ENCODE measurements at places on chromosomes 5 and 9.

DNA sequence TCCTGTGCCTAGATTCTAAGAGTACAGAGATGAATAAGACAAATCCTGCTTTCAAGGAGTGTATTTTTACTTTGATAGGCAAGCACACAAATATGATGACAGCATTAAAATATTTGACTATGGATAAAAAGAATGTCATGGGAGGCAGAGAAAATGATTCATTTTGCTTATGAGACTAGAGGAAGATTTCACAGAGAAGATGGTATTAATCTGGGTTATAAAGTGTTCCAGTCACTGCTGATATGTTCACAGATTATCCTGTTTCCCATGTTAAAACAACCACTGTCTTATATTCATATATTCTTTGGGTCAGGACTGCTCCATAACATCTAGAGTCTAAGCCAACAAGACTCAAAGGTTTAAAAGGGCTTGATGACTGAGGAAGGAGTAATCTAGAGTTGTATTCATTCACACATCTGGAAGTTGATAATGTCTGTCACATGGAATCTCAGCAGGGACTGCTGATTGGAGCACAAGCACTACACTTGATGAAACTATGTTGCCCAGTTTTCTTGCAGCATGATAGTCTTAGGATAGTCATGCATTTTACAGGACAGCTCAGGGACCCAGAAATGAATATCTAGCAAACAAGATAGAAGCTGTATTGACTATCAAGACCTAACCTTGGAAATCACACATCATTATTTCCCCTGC, 79.3 kb downstream of the STARD4 start:
- ATAC-seq, result no peak

- peak; percentile 81 for ATAC-seq
These were observed 1.9 kb upstream of the FIBCD1 start for GRCh38 chr9:130940693-130941576.

GRCh38 chr9:109379513-109379912, 58.7 kb upstream of the EPB41L4B start:
- no peak for ATAC-seq

DNA sequence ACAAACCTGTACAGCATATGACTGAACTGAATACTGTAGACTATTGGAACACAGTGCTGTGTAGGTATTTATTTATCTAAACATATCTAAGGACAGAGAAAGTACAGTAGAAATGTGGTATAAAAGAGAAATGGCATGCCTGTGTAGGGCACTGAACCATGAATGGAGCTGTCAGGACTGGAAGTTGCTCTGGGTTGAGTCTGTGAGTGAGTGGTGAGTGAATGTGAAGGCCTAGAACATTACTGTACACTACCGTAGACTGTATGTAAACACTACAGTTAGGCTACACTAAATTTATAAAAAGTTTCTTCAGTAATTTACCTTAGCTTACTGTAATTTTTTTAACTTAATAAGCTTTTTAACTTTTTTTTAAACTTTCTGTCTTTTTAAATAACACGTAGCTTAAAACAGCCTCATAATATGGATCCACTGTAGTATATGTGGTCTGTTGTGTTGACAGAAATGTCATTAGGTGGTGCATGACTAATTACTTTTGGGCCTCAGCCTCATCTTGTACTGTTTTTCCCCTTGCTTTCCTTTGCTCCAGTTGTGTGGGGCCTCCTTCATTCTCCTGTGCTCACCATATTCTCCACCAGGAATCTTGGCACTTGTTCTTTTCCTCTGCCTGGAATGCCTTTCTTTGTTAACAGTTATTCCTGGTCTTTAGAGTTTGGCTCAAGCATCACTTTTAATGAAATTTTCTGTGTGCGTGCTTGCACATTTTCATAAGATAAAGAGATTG, 8.8 kb downstream of the SPIN1 start:
- ATAC-seq, result no peak

- no peak for ATAC-seq
These were observed 225.4 kb upstream of the DAB2 start for GRCh38 chr5:39650008-39650762.

DNA sequence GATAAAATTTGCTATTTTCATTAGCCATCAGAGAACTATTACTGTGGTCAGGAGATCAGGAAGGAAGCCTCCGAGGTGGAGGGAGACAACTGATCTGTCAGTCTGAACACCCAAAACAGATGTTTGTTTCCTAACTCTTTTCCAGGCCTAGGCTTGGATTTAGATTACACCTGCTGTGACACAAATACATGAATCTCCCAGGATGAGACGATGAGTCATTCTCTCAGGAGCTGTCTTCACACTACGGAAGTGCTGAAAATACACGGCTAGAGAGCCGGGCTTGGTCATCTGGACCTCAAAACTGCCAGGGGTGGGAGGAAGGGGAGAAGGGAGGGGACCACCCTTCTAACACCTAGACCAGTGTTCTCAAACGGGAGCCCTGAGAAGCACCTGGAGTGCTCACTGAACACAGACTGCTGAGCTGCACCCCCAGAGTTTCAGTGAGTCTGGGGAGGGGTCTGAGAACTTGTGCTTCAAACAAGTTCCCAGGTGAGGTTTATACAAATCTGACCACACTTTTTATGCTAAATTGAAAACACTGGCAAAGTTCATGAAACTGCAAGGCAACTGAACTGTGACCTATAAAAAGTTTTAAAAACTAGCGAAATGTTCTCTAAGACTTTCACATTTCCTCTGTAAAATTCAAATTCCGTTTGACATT, 80.3 kb upstream of the EQTN start:
- no peak for ATAC-seq

- no peak for ATAC-seq
These were observed 43.8 kb downstream of the KCNT1 start for GRCh38 chr9:135745686-135746324.

DNA sequence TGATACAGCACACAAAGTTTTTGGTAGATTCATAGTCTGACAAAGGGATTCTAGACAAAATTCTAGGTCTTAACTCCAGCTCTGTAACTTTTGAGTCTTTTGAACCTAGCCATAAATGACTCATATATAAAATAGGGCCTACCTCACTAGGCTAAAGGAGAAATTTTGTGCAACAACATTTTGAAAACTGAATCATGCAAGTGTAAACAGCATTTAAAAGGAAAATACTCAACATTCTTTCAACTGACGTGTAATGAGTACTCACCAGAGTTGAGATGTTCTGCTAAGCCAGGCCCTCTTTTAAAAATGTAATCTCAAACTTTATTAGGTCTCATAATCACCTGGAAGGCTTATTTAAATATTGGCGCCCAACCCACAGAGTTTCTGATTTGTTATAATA, 113.2 kb downstream of the STK32A start:
- no peak for ATAC-seq

DNA sequence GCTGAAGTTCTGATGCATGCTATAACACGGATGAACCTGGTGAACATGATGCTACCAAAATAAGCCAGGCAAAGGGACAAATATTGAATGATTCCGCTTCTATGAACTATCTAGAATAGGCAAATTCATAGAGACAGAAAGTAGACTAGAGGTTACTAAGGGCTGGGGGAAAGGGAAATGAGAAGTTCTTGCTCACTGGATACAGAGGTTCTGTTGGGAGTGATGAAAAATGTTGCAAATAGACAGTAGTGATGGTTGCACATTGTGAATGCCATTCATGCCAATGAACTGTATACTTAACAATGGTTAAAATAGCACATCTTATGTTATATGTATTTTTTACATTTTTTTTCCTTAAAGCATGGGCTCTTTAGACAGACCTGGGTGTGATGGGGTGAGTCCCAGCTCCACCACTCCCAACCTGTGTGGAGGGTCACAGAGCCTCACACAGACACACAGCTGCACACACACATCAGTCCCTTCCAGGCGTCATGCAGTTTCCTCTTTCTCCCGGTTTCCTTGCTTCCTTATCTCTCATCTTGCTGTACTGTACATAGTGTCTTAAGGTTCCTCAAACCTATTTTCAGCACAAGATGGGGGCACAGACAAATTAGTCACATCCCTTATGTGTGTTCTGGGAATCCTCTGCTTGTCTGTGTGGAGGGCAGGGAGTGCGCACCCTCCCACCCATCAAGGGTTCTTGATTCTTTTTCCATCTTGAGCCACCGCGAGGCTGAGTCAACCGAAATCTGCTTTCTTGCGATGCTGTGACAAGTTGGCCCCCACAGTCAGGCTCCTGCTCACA, 192.9 kb downstream of the CRB2 start:
- ATAC-seq, result peak; percentile 79

GRCh38 chr9:113692256-113692655, 183.9 kb upstream of the ZNF618 start:
- ATAC-seq, result no peak

- ATAC-seq, result no peak
These were observed 250.7 kb downstream of the KCTD16 start for GRCh38 chr5:144421411-144421810.

DNA sequence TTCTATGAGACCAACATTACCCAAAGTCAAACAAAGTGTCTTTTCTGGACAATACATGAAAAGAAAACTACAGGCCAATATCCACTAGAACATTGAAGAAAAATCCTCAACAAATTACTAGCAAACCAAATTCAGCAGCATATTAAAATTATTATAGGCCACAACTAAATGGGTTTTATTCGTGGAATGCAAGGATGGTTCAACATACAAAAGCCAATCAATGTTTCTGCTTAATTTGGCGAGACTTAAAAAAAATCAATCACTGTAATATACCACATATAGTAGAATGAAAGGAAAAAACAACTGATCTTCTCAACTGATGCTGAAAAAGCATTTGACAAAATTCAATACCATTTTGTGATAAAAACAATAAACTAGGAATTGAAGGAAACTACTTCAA, 51.8 kb upstream of the FNIP1 start:
- no peak for ATAC-seq

DNA sequence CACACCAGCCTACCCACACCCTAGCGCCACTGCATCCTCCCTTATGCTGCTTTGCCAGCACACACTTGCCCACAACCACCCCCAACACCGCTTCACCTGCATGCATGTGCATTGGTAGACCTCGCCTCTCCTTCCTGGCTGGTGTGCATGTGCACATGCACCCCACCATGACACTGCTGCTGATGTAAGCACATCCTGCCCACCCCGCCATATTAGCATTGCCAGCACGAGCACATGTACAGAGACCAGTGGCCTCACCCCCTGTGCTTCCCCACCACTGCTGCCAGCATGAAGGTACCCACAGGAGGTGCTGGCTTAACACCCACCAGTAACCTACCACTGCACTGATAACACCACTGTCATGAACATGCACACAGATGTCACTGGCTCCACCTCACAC, 218.2 kb downstream of the SLCO4C1 start:
- no peak for ATAC-seq

GRCh38 chr5:26847041-26847736, 191.2 kb downstream of the CDH9 start:
- no peak for ATAC-seq

DNA sequence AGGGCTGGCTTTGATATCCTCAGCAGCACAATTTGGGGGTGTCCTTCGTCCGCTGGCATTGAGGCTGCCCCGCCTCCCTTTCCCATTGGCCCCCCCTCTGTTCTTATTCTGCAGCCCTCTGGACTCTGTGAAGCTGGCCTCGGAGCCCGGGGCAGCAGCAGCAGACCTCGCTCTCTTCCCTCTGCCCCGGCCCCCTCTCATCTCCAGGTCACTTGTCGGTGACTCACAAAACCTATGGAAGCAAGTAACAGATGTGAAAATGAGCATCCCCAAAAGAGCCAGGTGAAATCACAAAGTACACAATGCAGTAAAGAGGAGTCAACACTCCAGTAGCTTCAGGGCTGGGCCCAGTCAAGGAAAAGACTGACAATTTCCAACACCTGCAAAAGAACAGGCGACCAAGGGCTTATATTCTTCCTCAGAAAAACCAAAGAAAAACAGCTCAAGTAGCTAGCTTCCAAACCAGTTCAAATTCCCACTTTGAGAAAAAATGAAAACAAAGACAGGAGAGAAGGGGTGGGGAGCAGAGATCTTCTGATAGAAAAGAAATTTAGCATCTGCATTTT, 97.5 kb downstream of the ZNF608 start:
- ATAC-seq, result no peak

DNA sequence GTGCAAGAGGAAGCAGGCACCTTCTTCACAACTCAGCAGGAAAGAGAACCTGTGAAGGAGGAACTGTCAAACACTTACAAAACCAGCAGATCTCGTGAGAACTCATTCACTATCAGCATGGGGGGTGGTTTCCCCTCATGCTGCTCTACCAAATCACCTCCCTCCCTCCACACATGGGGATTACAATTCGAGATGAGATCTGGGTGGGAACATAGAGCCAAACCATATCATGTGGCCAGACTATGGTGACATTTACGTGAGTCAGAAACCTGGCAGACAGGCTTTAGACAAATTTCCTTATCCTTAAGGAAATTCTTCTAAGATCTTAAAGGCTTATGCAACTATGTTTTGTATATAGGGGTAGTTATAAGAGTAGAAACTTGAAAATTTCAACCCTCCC, 8.7 kb upstream of the AOPEP start:
- no peak for ATAC-seq

DNA sequence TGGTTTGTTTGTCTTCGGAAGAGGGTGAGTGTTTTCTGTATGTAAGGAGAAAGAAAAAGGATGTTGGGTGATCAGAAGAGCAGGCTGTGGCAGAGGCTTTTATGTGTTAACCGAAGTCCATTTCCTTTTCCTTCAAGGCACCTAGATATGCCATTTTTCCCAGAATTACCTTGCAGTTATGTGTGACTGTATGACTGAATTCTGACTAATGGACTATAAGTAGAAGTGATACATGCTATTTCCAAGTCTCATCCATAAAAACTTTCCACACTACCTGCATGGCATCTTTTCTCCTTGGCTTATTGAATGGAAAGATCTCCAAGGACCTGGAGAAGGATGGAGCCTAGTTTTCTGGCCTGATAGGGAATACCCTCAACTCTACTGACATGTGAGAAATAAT, 10.6 kb upstream of the NDUFS4 start:
- no peak for ATAC-seq

DNA sequence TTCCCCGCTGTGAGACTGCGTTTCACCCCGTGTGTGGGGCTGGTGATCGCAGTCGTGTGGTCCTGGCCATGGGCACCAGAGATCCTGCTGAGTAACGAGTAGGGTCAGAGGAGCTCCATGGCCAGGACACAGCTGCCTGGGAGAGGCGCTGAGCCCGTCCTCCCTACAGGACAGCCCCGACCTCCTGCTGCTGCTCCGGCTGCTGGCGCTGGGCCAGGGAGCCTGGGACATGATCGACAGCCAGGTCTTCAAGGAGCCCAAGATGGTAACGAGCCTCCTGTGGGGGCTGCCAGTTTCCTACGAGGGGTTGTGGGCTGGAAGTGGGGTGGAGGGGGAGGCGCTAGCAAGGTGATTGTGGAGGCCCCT, 11.0 kb downstream of the NELFB start:
- ATAC-seq, result no peak

DNA sequence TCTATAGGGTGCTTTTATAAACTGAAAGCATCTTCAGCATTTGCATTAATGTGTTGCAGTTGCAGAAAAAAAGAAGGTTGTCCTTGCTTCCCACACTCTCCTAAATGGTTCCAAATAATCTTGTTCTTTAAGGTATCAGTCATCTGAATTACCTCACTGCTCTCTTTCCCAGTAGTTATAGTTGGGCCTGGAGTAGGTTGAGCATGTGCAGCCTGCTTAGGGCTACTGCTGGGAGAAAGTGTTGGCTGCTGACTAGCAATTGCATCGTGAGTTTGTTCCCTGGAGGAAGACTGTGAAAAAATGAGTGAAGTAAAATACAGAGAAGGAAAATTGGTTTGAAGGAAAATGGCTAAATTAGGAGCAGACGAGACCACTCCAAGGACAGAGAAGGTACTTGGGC, 74.5 kb downstream of the PRR16 start:
- ATAC-seq, result no peak

All from activated CD4-positive, CD25-positive, alpha-beta regulatory T cell treated with anti-CD3 and anti-CD28 coated beads, Interleukin-2, amount 50 U/mL, for 24 hours (primary cell).